ENCODE measurements at places on chromosomes 11 and 22.

DNA sequence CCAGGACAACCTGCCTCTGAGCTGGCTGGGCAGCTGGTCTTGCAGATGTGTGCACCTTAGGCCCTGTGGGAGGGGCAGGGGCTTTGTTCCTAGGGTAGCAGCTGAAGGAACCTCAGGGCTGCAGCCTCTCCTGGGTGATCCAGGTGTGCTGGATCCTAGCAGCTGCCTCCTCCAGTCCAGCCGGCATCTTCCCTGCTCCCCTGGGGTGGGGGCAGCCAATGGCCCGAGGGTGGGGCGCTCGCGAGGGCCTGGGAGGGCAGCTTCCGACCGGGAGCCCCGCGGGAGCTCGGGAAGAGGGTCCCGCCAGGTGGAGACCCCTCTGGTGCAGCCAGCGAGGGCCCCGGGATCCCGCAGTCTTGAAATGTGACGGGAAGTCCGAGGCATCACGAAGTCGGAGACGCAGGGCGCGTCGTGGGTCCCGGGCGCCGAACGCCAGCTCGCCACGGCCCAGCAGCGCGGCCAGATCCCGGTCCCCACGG, 1.7 kb downstream of the IFITM1 start:
- no peaks in the 10 kb centered on the region for H3K27me3 ChIP-seq
- DNase-seq, result no peak
- H3K27ac ChIP-seq, result no peak overlapping the region
- H3K36me3 ChIP-seq, result peaks cover 16% of the 10 kb centered on the region

DNA sequence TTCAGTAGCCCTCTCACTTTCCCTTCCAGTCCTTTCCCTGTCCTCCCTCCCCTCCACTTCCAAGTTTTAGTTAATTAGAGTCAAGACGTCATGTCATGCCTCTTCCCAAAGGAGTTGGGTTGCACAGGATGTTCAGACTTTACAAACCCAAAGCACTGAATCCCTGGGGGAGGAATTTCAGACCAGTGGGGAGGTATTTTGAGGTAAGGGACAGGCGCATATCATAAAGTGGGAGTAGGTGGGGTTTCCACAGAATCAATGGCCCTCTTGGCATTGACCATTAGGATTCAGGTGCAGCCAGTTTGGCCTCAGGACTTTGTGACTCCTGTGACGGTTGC, 733 bp upstream of the ACP2 start:
- no peaks in the 10 kb centered on the region for H3K27me3 ChIP-seq
- no peak for DNase-seq
- no peak overlapping the region for H3K27ac ChIP-seq

DNA sequence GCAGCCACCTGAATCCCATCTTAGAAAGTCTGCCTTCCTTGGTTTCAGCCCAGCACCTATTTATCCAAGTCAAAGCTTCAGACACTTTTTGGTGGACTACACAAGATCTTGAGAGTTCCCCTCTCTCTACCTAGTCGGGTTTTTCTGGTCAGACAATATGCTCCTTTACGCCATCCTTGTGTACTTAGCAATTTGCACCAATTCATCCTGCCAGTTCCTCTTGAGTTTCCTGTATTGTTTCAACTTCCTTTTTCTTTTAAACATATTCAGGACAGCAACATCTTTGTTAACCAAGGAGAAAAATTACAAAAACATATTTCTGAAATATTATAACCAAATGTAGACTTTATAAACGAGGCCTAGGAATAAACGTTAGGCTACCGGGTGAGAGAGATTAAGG, 368.2 kb upstream of the CADM1 start:
- no peaks in the 10 kb centered on the region for H3K27me3 ChIP-seq
- no peak overlapping the region for H3K27ac ChIP-seq
- H3K4me3 ChIP-seq, result no peak overlapping the region
- no peaks in the 10 kb centered on the region for H3K4me1 ChIP-seq
- no peaks in the 10 kb centered on the region for H3K36me3 ChIP-seq

DNA sequence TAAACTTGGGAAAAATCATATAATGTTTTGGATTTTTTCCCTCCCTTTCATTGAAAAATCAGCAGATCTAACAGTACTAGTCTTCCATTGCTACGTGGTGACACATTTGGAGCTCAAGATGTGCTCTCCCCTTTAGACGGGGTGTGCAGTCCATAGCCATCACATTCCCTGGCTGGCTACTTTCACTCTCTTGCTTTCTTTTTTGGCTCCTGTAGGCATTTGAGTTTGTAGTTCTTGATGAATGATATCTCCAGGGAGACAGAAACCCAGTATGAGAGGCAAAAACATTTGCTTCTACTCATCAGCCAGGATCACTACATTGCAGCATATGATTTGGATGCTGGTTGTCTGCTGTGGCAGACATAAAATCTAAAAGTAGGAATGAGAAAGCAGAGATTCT, 12.1 kb downstream of the CCDC81 start:
- H3K4me1 ChIP-seq, result no peaks in the 10 kb centered on the region
- no peak overlapping the region for H3K4me3 ChIP-seq
- DNase-seq, result no peak
- no peaks in the 10 kb centered on the region for H3K27me3 ChIP-seq
- H3K27ac ChIP-seq, result no peak overlapping the region
- no peaks in the 10 kb centered on the region for H3K36me3 ChIP-seq

GRCh38 chr11:1082346-1082727, 7.7 kb downstream of the MUC2 start:
- no peaks in the 10 kb centered on the region for H3K36me3 ChIP-seq
- H3K27ac ChIP-seq, result no peak overlapping the region
- no peak for DNase-seq

- no peaks in the 10 kb centered on the region for H3K27me3 ChIP-seq
- no peaks in the 10 kb centered on the region for H3K4me1 ChIP-seq
- no peak overlapping the region for H3K27ac ChIP-seq
- H3K36me3 ChIP-seq, result peaks cover 77% of the 10 kb centered on the region
Observed at GRCh38 chr11:68181719-68182451, 31.2 kb downstream of the KMT5B start.

DNA sequence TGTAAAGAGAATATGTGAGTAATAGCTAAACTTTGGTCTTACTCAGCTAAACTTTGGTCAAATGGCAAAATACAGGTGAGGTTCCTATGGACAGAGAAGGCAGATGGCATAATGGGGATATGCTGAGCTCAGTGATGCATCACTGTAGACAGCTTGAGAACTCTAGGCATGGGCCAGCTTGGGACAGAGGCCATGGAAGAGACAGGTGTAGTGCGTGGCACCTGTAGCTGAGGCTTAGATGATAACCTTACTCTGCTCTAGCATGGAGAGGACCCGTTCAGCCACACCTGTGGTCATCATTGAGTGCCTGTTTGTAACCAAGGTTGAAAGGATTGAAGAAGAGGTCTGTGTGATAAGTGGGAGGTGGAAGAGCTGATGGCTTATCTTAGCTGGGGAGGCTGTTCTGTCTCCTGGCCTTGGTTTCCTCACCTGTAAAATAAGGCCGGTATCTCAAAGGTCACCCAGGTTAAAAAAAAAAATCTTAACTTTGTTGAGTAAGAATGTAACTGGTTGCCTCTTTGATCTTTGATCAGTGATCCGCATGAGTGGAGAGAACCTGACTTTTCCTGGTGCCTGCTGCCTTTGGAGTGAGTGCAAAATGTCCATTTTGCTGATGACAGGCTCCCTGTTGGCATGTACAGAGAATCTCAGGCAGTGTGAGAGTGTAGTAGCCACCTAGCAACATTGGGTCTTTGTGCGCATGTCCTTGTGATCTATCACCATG, 48.6 kb downstream of the ZNRF3 start:
- H3K4me3 ChIP-seq, result no peak overlapping the region
- H3K27me3 ChIP-seq, result no peaks in the 10 kb centered on the region
- H3K36me3 ChIP-seq, result no peaks in the 10 kb centered on the region
- no peak for DNase-seq
- H3K4me1 ChIP-seq, result peaks cover 15% of the 10 kb centered on the region

GRCh38 chr22:23385678-23386631, 194.1 kb downstream of the IGLL1 start:
- H3K4me3 ChIP-seq, result no peak overlapping the region
- peak; percentile 64 for DNase-seq
- H3K4me1 ChIP-seq, result no peaks in the 10 kb centered on the region
- H3K27ac ChIP-seq, result no peak overlapping the region

- no peaks in the 10 kb centered on the region for H3K4me1 ChIP-seq
- no peaks in the 10 kb centered on the region for H3K27me3 ChIP-seq
- DNase-seq, result no peak
- H3K36me3 ChIP-seq, result no peaks in the 10 kb centered on the region
- no peak overlapping the region for H3K4me3 ChIP-seq
Observed at GRCh38 chr11:78830277-78830819, 255.7 kb upstream of the NARS2 start.
